Ureter (tissue), 1 donor: ENCODE measurements at places on chromosomes 11 and 22.

DNA sequence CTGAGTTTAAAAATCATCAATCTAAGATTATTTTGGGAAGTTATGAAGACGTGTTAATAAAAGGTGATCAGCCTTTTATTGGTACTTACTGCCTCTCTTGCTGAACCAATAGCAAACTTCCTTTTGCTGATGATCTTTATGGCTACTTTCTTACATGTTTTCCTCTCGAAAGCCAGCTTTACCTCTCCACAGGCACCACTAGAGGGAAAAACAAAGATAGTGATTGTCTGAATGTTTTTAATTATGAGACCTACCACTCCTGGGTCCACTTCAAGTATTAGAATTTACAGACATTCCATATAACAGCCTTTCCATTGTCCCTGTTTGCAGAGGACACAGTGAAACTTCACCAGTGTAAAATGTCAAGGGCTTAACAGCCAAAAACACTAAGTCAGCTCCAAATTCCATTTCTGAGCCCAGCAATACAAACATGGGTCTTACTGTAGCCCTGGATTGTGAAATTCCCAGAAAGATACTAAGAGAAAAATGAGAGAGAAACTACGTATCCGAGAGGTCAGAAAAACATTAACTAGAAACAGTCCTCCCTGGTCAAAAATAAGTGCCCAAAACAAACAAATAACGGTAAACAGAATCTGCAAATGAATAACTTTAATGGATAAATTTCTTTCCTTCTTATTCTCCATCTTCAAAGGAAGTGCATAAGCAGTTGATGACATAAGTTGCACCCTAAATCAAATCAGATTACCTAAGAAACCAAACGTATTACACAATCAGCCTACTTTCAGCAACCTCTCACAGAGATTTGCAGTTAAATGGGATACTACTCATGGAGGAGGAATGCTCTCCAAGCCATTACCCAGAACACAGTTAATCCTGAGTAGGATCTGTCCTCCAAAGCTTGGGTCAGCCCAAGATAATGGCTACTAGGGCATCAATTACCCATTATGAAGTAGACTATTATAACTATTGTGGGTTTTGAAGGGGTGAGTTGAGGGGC lies 29.5 kb downstream of the CHEK2 start:
- DNase-seq = no peak

GRCh38 chr11:82796998-82797961 lies 63.6 kb upstream of the FAM181B start:
- DNase-seq = no peak

GRCh38 chr11:82969811-82970210 lies 68.3 kb downstream of the DDIAS start:
- DNase-seq = no peak

- no peak for DNase-seq
These were observed 47.8 kb downstream of the ARRB1 start for GRCh38 chr11:75303544-75304224.

GRCh38 chr11:67482275-67482826 lies 475 bp upstream of the AIP start:
- no peak for DNase-seq

- no peak for DNase-seq
These were observed 8.4 kb upstream of the HDHD5 start for GRCh38 chr22:17167486-17167885.

DNA sequence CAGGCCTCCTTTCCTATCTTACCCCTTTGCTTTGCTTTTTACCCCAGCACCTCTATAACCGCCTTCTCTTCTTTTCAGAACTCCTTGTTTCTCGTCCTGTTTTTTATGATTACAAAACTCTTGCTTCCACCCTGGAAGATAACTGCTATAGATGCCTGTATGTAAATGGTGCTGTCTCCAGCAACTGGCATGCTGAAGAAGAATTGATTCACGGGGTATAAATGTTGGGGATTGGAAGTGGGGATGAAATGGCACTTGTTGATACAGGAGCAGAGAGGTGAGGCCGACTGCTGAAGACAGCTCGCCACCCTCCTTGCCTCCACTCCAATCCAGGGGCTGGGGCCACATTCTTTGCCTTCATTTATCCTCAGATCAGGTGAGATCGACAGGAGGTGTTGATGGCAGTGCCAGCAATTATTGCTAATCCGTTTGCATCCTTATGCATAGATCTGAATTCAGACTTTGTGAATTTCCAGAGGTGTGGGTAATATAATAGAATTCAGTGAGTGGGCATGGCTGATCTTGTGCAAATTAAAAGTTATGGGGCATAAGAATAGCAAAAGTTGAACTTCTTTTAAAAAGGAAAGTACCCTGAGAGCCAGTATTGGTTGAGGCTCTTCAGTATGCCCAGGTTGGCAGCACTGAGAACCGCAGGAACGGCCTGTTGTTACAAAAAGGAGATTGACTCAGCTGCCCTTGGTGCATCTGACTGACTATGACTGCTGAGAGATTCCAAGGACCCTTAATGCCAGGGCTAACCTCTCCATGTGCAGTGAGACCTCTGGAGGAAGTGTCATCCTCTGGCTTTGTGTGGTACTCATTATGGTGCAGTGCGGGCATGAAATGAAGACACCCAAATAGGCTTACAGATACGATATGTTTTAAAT lies 5.3 kb downstream of the NEAT1 start:
- no peak for DNase-seq

DNA sequence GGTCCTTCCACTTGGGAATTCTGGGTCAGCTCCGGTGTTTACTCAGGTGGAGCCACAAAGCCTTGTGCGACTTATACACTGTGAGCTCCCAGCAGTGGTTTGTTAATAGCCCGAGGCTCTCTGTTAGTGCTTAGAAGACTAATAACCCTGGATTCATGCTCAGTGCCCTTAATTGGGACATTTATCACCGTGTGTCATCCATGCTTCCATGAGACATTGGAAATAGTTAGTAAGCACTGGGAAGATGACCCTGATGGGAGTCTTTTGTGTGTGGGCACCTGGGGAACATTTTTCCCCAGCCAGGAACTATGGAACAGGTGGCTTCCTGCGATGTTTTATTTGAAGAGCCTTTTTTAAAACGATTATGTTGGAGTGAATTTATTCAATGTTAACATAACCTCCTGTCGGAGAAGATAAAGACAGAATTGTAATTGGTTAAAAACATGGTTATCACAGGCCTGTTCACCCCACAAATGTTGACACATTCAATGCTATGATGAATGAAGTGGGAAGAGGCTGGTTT lies 188.9 kb downstream of the MYO18B start:
- DNase-seq = no peak

DNA sequence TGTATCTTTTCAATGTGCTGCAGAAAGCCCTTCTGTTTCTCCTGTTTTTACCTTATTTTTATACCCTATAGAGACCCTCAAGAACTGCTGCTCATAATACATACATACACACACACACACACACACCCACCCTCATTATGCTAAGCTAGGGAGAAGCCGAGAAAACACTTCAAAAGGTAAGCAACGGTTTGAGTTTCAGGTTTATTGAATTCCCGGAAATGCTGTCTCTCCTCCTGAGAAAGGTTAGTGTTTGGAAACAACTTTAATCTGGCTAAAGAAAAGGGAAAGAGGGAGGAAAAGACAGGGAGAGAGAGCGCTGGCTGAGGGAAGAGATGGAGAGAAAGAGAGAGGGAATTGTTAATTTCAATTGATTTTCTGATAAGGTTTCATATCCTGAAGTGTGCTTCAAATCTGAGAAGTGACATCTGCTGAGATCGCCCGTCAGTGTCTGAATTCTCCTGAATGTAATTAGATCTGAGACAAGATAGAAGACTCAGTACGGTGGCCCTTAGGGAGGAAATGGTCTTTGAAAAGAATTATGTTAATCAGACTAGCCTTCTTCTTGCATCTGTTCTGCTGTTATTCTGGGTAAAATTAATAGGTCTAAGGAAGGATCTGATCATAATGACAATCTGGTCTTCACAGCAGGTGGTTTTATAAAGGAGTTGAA lies 169.1 kb downstream of the NXPE2 start:
- DNase-seq = no peak

DNA sequence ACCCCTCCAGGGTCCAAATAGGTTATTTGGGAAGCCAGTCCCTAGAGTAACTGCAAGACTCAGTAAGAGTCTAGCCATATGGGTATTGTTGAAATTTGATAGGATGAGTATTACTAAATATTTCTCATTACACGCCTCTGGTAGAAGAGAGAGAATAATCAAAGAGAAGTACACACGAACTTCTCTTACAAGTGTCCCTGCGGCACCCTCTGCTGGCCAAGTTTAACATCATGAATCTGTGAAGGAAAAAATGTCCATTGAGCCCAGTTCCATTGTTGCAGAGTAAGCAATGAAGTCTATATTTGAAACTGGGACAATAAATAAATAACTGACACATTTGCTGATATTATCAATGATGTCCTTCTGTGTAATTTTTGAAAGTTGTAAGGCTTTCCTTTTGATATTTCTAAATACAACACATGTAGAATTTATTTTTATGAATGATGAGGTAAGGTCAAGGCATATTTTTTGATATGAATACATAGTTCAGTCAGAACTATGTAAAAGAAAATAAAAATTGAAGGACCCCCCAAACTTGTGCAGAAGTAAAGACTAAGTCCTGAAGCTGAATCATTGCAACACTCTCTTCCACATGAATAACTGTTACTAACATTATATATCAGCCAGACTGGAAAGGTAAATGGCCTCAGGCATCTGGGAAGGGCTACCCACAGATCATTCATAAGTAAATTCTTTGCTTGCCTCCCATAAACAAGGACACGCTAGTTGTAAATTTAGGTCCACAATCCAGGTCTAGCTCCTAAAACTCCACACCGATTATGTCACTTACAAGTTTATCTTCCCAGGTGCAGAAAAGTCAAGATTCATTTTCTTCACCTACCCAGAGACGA lies 10.0 kb downstream of the OR51L1 start:
- DNase-seq = no peak

GRCh38 chr11:46465683-46466082 lies 74.1 kb upstream of the CHRM4 start:
- no peak for DNase-seq

- no peak for DNase-seq
These were observed 219.9 kb downstream of the HIPK3 start for GRCh38 chr11:33476945-33477606.

DNA sequence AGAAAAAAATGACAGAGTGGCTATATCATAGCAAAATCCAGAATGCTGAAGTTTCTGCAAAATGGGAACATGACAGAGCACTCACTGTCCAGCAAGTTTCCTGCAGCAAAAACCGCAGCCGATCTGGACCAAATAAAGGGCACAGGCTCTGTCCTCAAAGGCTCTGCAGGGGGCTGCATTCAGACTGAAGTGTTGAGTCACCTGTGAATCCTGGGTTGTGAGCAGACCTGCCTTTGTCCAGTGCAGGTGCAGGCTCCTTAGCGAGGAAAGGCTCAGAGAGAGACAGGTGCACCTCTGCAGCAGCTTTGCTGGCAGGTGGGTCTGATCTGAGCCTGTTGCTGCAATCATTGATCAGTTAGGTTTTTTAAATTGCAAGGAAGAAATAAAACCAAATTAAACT lies 29.3 kb upstream of the NFAM1 start:
- no peak for DNase-seq

- DNase-seq = no peak
These were observed 29.9 kb downstream of the GUCY1A2 start for GRCh38 chr11:106988151-106989077.

DNA sequence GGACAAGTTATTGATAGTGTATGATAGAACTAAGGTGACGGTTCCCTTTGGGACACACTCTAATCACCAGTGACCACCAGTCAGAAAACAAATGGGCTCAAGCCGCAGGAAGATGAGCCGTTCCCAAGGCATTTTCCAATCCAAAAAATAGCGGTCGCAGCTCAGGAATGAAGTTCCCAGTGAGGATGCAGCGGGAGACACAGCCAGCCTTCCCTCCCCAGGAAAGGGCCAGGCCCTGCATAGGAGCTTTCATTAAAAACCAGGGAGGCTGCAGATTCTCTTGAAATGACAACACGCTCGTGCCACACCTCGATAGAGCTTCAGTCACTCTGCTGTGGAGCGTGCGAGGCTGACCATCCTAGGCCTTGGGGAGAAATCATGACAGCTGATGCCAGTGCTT lies 65.8 kb upstream of the WNT7B start:
- DNase-seq = no peak

GRCh38 chr11:27612932-27613880 lies 87.0 kb downstream of the BDNF start:
- DNase-seq = no peak

GRCh38 chr11:117959438-117960149 lies 26.6 kb upstream of the IL10RA start:
- DNase-seq = no peak

DNA sequence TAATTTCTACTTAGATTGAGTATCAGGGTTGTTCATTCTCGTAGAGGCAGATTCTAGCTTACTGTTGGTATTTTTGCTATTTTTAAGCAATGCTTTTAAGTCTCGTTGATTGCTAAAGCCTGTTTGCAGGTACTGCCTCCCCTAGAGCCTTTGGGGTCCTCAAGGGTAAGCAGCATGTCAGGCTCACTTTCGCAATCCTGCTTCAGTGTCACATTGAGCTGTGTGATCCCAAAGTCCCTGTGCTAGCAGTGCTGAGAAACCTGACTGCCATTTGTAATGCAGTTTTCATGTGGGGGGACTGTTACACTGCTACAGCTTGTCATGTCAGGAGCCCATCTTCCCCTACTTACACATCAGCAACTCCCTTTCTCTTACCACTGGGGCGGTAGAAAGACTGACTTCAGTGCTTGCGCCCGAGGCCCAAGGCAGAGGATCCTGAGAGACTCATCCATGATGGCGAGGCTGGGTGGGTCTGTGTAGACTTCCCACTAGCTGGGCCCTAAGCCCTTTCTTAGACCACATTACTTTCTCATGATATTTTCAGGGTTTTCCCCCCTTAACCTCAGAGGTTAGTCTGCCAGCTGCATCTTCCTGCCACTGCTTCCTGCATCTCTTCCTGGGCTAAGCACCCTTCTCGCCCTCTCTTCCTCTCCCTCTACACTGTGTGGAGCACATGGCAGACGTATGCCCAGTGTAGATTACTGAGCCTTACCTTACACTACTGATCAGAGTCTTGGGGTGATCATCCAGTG lies 40.8 kb upstream of the ST14 start:
- DNase-seq = no peak

- DNase-seq = peak; percentile 45
These were observed 27.0 kb upstream of the AMOTL1 start for GRCh38 chr11:94741022-94741679.

GRCh38 chr22:22903355-22903777 lies 15.8 kb downstream of the IGLL5 start:
- no peak for DNase-seq

- DNase-seq = no peak
These were observed 11.9 kb upstream of the OR8D2 start for GRCh38 chr11:124331873-124332272.

DNA sequence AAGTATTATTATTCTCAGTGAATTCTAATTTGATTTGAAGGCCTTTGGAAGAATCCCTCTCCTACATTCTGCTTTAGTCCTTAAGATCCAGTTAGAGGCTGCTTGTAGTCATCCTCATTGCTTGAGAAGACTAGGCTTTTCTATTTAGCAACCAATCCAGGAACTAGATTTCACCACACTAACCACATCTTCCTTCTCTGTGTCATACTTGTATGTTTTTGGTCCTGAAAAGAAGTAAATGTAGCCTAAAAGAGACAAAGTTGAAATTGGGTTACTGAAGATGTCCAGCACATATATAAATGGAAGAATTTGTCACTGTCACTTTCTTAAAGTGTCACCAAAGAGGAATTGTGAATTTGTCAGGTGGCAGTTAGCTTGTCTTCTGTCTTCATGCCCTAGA lies 46.6 kb upstream of the MMP7 start:
- DNase-seq = no peak

- DNase-seq = no peak
These were observed 27.4 kb upstream of the CXCR5 start for GRCh38 chr11:118856314-118856713.

- no peak for DNase-seq
These were observed 5.4 kb downstream of the TMPRSS13 start for GRCh38 chr11:117923773-117924172.

GRCh38 chr11:22466809-22467208 lies 128.6 kb downstream of the SLC17A6 start:
- DNase-seq = no peak
